ENCODE measurements at places on chromosomes 2 and 18.

- DNase-seq: no peak
These were observed 167.9 kb downstream of the FBXO15 start for GRCh38 chr18:73979742-73980141.

- no peak for DNase-seq
These were observed 587 bp upstream of the MTIF2 start for GRCh38 chr2:55269645-55269990.

DNA sequence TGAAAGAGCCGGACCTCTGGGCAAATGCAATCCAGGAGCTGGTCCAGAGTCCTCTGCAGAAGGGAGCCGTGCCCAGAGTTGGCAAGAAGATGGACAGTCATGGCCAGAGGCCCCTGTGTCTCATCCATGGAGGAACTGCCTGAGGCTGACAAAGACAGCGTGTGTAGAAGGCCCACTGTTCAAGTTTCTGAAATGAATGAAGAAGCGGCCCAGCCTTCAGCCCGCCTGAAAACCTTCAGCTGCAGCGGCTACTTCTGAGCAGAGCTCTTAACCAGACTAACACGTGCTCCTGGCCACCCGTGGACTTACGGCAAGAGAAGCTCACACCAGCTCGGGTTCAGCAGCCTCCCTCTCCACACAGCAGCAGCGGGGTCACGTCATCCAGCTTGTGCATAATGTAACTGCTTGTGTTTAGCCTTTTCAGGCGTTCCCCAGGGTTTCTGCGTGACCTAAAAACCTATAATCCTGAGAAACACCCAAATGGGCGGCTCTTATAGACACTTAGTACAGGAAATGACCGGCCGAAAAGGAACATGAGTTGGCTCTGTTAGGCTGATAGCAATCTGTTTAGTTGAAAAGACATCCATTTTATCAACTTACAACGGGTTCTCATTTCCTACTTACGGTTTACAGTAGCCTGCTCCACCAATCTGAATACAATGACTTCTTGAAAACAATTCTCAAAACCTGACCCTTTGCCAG is at the start of gene FAM124B:
Gene FAM124B, minus strand, starts transcription at position 467 of the 702 bp plus-strand sequence. Its CDS starts 339 bp downstream, at position 128.
- peak; percentile 73 for DNase-seq

DNA sequence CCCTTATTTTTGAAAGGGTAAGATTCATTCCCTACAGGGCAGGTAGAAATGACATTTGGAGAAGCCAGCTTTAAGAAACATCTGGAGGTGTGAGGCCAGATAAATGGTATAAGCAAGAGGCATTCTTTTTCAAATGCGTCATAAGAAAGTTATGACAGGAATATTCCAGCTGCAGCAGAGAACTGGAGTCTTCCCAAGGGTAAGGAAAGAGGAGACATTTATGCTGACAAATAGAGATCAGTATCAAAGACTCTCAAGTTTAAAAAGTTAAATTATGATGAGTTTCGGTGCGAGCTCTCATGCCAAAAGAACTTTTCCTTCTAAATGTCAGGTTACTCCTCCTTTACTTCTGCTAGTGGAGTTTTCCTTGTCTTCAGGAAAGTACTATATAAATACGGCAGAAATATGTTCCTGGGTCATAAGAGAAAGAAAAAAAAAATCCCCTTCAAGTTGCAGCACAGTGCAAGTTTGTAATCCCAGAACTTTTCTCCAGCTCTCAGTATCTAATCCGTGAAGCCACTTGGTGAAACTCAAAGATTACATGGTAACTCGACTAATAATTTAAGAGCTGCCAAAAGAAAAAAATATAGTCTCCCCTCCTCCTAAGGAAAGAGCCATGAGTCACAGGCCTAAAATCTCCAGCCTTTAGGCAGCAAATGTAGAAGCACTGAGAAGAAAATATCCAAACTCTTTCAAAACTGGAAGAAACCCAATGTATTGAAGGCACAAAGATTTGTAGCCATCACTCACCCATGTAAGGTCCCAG is 428.1 kb downstream of the MEIS1 start:
- no peak for DNase-seq

GRCh38 chr2:64210816-64211215 is 66.6 kb upstream of the PELI1 start:
- DNase-seq: no peak

GRCh38 chr2:155372969-155373368 is 674.5 kb downstream of the KCNJ3 start:
- DNase-seq: no peak

DNA sequence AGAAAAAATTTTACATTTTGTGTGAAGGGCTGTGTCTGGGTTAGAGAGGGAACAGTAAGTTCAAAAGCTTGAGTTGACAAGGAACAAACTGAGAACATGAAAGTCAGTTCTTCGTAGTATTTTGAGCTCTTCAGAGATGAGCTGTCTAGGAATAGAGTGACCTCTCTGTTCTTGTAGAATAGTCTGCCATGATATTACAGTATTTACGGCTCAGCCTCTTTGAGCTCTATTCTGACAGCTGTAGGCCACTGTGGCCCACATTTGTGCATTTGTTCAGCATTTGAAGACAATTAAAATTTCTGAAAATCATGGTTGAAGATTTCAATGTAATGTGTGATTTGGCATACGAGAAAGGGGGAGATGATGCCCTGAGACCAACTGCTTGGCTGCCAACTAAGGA is 172.8 kb downstream of the MGAT5 start:
- no peak for DNase-seq

DNA sequence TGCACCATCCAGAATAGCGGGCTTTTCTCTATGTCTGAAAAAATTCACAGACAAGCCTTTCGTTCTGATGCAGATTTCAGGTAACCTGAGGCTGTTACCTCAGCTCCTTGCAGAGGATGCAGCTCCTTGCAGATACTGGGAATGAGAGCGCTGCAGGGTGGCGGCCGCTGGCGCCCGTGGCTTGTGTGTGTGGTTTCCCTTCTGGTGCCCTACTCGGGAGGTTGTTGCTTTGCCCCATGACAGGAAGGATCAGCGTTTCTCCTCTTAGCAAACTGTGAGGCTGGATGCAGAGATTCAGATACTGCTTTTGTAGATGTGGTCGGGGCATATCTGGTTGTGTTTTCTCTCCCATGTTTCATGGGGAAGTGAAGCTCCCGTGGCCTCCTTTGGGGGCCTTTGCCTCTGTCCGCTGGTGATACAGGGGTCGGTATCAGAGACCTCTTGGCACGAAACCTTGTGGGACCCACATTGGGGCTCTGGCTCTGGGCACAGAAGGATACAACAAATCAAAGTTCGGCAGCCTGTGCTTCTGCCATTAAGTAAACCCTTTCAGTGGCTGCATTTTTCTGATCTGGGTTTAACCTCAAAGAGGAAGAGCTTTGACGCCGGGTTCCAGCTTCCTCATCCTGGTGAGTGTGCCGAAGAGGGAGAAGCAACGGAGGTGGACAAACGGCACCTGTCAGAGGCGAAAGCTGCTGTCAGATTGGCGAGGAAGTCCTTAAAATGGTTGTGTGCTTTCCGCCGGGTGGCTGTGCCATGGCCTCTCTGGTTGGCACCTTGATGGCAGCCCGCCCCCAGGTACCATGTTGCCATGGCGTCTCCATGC is 127.8 kb downstream of the MBP start:
- peak; percentile 13 for DNase-seq

GRCh38 chr18:23967321-23968089 is 47.0 kb upstream of the TTC39C start:
- no peak for DNase-seq

- peak; percentile 56 for DNase-seq
These were observed 74.2 kb downstream of the VIT start for GRCh38 chr2:36770542-36771287.

- no peak for DNase-seq
These were observed 72.2 kb upstream of the PHLPP1 start for GRCh38 chr18:62643181-62643580.

DNA sequence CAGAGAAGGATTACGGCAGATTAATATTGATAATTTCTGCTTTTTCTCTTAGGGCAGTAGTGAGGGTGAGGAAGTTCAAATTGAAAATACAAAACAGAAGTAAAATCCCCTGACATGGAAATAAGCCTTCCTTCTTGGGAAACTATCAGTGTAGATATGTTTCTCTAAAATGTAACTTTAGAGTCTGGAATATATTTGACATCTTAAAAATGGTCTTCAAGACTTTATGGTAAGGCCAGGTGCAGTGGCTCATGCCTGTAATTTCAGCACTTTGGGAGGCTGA is 33.0 kb downstream of the INPP5D start:
- no peak for DNase-seq

DNA sequence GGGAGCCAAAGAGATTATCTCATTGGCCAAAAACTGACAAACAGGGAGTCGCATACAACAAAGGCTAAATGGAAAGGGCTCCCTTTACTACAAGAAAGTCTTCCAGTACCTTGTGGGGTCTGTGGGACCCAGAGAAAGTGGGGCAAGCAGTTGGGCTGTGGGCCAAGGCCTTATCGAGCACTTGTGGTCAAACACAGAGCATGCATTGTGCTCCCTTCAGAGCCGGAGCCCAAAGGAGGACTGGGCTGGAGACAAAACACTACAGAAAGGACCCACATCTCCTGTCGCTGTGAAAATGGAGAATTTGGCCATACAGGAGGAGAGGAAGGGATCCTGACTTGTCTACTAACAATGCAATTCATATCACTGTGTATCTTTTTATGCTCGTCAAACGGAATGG is 37.1 kb upstream of the SLC1A4 start:
- DNase-seq: no peak

DNA sequence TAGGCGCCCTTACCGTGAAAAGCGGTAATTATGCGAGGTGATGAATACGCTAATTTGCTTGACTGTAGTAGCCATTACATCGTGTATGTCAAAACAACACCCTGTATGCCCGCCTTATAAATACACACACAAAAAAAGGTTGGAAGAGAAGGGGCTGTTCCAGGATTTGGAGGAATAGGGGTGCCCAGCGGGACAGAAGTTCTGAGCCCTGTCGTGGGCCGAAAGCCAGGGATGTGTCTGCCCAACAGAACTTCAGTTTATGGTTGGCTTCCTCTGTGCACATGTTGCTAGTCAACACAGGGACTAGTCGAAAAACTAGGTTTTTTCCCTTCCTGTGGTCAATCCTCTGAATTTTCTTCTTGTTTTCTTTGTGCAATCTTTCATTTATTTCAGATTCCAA is 182.5 kb downstream of the ACKR3 start:
- no peak for DNase-seq

GRCh38 chr2:188065386-188065785 is 226.3 kb upstream of the GULP1 start:
- no peak for DNase-seq

DNA sequence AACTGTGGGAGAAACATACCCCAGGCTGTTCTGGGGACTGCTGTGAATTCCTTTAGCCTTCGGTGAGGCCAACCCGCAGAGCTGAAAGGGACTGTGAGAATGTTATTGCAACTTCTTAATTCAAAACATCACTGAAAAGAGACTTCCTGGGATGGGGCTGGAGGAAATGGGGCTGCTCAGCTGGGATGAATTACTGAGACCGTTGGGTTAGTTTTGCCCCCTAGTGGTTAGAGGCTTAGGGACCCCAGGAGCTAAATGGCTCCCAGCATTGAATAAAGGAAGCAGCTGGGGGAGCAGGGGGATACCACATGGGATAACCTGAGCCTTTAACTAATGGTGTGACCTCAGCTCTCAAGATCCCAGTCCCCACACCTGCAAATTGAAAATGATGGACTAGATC is 941.1 kb upstream of the FANCL start:
- peak; percentile 23 for DNase-seq

DNA sequence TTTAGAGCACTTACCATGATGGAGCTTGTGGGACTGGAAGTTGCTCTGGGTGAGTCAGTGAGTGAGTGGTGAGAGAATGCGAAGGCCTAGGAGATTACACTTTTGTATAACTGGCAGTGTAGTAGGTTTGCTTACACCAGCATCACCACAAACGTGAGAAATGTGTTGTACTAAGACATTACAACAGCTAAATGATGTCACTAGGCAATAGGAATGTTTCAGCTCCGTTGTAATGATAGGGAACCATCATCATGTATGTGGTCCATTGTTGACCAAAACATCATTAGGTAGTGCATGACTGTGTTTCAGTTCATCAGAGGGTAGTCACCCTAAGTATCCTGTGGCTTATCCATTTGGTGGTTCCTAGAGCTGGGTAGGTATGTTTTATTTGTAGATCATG is 11.9 kb downstream of the ZNF407 start:
- DNase-seq: no peak

DNA sequence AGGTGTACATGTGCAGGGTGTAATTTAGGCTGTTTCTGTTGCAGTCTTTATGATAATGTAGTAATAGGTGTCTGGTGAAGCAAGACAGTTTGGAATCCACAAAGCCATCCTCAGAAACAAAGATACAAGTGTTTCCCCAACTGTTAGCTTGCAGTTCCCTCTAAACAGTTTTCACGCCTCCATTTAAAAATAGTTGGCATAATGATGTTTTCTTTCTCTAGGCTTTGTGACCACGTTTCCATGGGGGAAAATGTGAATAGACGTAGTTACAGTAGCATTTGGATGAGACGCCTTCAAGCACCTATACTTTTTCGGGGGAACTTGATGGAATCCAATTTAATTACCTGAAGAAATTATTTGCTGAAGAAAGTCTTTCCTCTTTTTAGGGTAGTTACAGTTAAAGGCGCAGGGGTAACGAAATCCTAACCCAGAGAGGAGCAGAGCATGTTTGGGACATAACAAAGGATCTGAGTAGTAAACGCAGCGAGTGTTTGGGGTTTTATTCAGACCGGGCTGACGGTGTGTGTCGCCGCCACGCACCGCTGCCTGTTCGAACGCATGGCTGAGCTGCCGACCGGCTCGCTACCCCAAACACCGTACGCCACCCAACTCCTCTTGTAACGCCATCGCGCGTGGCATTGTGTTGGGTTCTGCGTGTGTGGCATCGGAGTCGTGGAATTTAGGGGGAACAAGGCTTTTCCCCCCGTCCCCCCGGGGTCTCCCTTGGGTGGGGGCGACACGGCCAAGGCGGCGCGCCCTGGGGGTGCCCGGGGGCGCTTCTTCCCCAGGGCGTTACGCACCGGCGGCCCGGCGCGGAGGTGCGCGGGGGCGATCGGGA is 681 bp upstream of the NRP2 start:
- DNase-seq: no peak

DNA sequence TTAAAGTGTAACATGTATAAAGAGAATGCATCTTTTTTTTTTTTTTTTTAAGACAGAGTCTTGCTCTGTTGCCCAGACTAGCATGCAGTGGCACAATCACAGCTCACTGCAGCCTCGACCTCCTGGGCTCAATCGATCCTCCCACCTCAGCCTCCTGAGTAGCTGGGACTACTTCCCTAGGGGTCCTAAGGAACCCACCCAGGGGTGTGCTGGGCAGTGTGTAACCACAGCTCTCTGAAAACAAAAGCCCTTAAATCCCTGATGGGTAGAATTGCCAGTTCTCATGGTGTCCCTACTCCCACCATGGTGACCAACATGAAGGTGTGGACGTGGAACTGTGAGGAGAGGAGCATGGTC is 105.6 kb upstream of the ST3GAL5 start:
- no peak for DNase-seq

DNA sequence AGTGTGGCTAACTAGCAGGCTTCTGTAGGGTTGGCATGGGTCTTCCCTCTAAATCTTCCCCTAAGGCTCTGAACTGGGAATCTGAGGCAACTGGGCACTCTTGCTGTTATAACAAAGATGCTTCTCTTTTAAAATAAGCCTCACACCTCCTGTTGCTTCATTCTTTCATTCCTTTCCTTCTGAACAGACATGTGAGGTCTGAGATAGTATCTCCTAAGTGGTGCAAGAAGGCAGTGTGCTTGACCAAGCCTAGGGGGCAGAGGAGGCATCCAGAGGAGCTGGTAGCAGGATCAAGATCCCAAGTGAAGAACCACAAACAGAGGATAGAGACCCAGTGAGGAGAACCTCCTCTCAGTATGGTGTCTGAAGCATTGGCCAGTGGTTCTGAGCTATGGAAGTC is 90.9 kb downstream of the TTC27 start:
- DNase-seq: no peak
